ENCODE measurements at places on chromosomes 11 and 22. TPM values are rescaled to one million over a fixed set of nuclear protein-coding genes. Genes with fewer than 3 reads are reported as not detected.

OR2D2 gene
- total RNA-seq: not detected

MYO7A gene
- 0.23 TPM for total RNA-seq

PRRG4 gene
- total RNA-seq: not detected

CD3D gene
- total RNA-seq: not detected

PIWIL4 gene
- total RNA-seq: 0.82 TPM

HYOU1 gene
- total RNA-seq: 42.8 TPM

AP5B1 gene
- 8.9 TPM for total RNA-seq

FANCF gene
- total RNA-seq: 8.2 TPM

PRR33 gene
- not detected for total RNA-seq

TRIOBP gene
- 157 TPM for total RNA-seq

DNAJB13 gene
- under 0.01 TPM for total RNA-seq

PLEKHB1 gene
- 1.6 TPM for total RNA-seq

FERMT3 gene
- total RNA-seq: 3.4 TPM

TMEM126A gene
- total RNA-seq: 27.6 TPM

AQP11 gene
- 1.8 TPM for total RNA-seq

CLDN5 gene
- 2.1 TPM for total RNA-seq

TRPM5 gene
- 0.12 TPM for total RNA-seq

E2F8 gene
- under 0.01 TPM for total RNA-seq

FAM180B gene
- total RNA-seq: 1.3 TPM

CHRDL2 gene
- not detected for total RNA-seq

OR8A1 gene
- not detected for total RNA-seq
